HFFc6 (cell line): ENCODE measurements at places on chromosomes 2 and 18.

DNA sequence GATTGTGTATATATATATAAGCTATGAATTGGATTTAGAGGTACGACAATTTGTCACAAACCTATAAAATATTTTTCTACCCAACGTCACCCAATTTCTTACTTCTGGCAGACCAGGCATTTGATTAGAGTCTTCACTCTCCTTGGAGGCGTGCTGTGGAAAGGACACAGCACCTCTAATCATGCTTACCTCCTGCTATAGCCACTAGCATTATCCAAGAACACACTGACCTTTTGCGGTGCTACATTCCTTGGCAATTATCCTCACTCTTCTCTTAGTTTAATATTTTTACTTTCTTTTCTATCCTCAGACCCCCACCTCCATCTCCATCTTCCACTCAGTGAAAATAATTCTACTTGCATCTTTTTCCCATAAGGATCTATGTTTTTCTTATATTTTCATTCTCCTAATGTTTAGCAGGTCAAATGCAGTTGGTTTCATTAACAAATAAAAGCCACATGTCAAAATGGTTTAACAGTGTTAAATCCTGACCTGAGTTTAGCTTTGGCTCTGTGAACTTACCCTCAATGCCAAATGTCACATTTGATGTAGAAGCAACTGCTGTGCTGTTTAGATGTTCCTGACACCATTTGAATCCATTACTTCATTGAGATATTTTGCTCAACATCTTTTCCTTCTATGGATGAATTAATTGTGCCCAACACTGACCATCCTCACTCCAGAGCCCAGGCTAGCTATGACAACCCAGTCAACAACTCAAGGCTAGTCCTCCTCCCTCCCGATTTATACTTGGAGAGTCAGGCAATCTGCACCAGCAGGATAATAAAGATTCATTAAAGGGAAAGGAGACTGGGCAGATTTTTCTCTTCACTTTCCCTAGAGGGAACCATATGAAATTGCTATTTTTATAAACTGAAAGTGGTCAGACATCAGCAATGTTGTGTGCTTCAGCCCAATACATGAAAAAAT, 240.5 kb downstream of the MREG start:
- DNase-seq = peak; percentile 3

GRCh38 chr2:218149848-218150440, 16.8 kb downstream of the CXCR1 start:
- no peak for DNase-seq

- DNase-seq = peak; percentile 70
These were observed 2.9 kb downstream of the TRIB2 start for GRCh38 chr2:12719400-12720277.

- peak; percentile 91 for DNase-seq
These were observed 74.6 kb downstream of the ARL4C start for GRCh38 chr2:234422273-234422732.

DNA sequence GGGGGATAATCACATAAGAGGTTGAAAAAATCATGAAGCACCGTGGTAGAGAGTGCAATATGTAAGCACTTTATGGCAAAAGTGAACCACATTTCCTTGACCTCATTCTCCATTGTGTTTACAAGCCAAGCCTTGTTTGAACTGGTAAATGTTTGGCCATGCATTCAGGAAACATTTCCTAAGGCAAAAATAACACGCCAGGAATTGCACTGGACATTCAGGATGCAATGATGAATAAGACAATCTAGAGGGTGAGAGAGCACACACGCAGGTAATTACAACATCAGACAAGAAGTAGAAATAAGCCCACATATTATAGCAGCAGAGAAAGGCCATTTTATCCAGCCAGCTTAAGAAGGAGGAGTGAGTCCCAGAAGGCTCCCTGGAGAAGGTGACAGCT, 218.0 kb upstream of the OSR1 start:
- no peak for DNase-seq

DNA sequence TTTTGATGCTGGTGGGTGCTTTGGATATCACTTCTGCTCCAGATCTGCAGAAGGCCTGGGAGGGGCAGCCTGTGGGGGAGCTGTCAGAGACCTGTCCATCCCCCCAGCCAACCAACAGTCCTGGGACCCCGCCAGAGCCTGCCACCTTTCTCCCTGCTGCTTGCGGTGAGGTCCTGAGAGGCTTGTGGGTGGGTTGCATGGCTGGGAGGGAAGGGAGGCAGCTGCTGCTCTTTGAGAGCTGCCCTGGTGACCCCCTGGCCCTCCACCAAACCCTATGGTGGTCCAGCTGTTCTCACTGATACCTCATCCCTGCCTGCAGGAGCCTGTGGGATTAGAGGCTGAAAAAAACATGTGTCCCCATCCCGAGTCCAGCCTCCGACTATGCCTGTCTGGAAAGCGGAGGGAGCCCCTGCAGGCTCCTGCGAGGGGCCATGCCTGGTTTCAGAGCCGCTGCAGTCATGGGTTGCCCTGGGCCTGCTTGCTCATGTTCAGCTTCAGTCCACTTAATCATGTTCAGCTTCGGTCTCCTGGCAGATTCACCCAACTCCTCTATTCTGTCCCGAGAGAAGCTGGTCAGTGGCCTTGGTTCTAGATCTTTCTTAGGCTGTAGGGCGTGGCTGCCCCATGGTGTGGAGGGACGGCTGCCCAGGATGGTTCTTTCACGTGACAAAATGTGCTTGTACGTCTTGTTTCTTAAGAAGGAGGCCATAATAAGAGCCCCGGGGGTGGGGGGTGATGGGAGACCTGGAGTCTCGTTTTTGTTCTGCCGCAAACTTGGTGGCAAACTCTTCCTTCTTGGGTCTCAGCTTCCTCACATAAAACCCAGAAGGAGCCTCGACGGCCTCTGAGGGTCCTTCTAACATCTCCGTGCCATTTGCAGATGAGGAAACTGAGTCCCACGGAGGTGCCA, 98.5 kb downstream of the CTIF start:
- DNase-seq = no peak

- DNase-seq = no peak
These were observed 376.2 kb downstream of the ZNF521 start for GRCh38 chr18:24975496-24976372.

DNA sequence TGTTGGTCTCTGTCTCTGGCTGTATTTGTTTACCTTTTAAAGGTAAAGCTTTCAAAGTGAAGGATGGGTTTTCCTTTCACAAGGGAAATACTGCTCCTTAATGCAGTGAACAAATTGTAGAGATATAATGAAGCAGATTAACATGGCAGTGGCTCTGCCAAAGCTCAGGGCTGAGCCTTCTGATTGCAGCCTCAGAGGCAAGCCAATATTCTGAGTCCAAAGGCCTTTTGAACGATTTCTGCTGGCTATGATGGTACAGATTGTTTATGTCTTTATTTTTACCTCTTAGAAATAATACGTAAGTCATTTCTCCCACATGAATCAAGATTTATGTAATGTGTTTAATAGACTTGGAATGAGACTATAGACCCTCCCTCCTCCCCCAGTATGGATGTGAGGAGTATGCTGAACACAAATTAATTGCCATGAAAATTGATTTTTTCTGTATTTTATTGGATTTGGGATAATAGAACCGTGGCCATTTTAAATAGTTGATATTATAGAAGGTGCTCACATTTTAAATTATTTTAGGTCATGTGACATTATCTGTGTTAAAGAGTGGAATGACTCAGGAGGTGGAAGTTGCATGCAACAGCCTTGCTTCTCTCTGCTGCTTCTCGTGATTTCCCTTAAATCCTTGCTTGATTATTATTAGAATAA, 772 bp downstream of the SCN2A start:
- no peak for DNase-seq

- no peak for DNase-seq
These were observed 1.2 kb downstream of the BABAM2 start for GRCh38 chr2:27891673-27892105.

GRCh38 chr2:44543773-44544725, 182.3 kb downstream of the CAMKMT start:
- DNase-seq = peak; percentile 55

GRCh38 chr2:47601568-47601967, 181.4 kb upstream of the MSH6 start:
- no peak for DNase-seq

DNA sequence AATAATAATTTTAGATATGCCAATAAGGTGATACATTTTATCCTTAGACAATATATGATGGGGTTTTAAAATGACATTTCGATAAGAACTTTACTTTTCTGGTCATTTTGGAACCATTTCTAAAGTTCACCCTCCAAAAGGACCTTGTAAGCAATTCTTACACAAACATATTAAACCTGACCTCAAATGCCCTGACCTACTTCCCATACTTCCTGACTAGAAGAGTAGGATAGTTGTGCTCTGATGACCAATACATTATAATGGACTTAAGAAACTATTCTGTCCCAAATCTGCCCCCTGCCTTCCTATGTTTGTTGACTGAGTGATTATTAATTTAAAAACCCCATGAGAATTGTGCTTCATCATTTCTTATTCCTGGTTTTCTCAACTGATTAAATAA, 24.6 kb downstream of the GCA start:
- no peak for DNase-seq

DNA sequence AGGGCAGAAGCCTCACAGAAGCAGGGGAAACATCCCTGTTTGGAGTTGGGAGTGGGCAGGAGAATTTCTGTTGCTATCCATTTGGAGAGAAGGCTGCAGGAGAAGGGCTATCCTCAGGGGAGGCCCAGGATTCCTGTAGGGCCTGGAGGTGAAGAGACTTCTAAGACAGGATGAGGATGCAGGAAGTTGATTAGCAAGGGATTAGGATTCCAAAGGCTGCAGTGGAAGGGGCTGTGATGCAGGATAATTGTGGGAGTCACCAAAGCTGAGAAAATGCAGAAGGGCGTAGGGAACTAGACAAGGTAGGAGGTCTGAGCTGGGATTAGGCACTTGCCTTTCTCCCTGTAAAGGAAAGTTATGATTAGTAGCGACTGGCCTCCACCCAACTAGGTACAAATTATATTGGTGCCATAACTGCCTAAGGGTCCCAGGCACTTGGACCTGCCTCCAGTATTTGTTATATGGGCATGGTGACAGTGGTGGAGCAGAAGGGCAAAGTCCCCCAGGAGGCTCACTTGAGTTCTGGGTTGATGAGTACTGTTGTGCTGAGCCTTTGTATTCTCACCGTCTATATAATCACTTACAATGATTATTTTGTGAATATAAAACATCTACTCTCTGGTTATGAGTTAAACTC, 96.4 kb upstream of the MSTN start:
- DNase-seq = no peak

- no peak for DNase-seq
These were observed 16.5 kb downstream of the GREB1 start for GRCh38 chr2:11550302-11550701.

DNA sequence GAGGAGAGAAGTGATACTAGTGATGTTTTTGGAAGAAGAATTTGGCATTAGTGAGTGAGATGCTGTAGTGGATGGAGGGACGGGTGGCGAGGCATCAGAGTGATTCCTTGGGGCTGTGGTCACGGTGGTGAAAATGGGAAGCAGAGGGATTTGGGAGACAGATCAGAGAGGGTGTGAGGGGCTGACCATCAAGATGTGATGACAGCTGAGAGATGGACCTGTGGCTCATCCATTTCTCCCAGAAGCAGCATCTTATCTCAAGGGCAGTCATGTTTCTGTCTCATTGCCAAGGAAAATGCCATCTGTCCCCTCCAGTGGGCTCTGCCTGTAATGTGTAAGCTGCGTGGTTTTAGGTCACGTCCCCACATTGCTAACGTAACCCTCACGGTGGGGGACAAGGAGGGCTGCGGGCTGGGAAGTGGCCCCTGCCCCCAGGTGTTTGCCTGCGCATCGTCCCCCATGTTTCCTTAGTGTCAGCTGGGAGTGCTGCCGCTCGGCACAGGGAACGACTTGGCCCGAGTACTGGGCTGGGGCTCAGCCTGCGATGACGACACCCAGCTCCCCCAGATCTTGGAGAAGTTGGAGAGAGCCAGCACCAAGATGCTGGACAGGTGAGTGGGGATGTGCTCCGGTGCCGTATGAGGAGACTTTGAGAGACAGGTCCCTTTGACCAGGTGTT, 91.0 kb downstream of the DGKD start:
- no peak for DNase-seq

- no peak for DNase-seq
These were observed 36.9 kb downstream of the YWHAQ start for GRCh38 chr2:9593925-9594324.

- DNase-seq = peak; percentile 35
These were observed 9.6 kb downstream of the CNGA3 start for GRCh38 chr2:98355881-98356280.

DNA sequence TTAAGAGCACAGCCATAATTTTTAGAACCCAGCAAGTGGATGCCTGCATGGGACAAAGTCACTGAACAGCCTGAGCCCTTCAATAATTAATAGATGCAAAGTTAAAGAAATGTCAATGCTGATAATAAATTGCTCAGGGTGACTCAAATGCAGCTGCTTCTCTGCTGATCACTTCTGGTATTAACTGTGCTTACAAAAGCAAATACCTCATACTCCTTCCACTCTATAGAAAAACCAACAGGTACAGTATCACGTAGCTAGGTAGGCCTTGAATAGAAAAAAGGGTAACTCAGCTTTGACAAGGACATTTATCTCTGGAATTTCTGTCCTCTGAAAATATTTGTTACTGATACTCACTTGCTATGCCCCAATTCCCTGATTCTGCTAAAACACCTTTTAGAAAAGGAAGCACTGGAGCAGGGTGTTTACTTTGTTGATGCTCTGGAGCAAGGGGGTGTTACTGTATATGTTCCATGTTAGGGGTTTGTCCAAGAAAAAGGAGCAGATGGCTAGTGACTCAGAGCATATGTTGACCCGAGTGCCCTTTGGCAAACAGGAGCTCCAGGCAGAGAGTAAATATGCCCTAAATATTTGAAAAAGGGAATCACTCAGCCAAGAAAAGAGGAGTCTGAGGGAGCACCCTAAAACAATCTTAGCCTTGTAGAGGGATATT, 59.1 kb upstream of the RTN4 start:
- DNase-seq = peak; percentile 32

- no peak for DNase-seq
These were observed 518.0 kb downstream of the CNTNAP5 start for GRCh38 chr2:124542932-124543640.

GRCh38 chr18:44852818-44853217, 172.1 kb downstream of the SETBP1 start:
- DNase-seq = no peak

DNA sequence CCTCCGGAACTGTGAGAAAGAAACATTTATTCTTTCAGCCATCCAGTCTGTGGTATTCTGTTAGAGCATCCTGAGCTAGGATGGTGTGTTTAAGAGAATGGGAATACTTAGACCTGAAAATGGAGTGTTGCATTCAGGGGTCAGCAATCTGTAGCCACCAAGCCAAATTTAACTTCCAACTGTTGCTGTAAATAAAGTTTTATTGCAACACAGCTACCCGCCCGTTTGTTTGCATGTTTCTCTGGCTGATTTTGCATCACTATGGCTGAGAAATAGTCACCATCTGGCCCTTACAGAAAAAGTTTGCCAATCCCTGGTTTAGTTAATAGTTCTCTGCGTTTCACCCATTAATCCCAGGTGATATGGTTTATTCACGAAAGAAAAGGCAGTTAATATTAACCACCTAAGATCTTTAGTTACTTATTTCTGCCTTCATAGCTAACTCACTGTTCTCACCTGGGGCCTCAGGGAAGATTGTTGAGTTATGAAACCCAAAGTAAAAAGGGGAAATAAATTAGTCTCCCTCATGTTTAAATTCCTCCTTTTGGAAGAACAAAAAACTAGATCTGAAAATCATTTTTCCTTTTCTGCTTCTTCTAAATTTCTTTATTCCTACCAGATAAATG, 9.5 kb upstream of the CYS1 start:
- DNase-seq = no peak

GRCh38 chr2:45793305-45793962, 142.0 kb downstream of the PRKCE start:
- DNase-seq = no peak
